ENCODE measurements at places on chromosomes 7 and 10.
A peak's percentile ranks its signal among the peaks of the same experiment; 100 is the strongest.

DNA sequence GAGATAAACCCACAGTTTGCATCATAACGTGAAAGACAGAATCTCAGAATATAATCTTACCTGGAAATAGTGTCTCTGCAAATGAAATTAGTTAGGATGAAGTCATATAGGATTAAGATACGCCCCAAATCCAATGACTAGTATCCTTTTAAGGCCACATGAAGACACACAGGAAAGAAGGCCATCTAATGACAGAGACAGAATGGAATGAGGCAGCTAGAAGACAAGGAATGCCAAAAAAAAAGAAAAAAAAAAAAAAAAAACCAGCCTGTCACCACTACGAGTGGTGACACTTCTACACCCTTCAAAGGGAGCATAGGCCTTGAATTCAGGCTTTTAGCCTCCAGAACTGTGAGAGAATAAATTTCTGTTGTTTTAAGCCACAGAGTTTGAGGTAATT, 82.9 kb downstream of the HYCC1 start:
- peak; percentile 64 for DNase-seq

DNA sequence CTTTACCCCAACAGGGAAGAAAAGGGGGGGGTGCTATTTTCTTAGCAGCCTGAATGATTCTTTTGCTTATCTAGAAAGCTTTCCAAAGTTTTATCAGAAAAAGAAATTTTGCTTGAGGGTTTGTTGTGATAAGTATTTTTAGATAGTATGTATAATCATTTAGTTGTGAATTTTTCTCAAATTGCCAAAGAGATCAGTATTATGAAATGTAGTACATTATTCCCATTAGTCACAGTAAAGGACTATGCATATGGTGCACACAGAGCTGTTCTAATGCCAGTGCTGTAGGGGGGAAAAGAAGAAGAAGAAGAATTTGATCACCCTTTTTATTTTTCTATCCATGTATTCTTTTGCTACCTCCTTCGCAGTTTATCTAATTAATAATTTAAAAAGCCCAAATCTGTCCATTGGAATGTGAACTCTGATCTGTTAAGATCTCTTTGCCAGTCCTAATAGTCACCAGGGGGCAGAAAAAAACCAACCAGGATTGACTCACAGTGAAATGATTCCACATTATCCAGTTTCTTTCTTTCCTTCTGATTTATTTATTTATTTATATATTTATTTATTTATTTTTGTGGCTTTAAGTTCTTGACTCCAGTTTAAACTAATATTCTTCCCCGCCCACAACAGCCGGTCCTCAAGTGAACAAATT, 4.7 kb downstream of the RBM20 start:
- peak; percentile 41 for DNase-seq

- no peak for DNase-seq
These were observed at the start of gene FAM107B for GRCh38 chr10:14774797-14775196. Gene FAM107B (minus strand): TSS chr10:14774897. CDS start chr10:14774663, 234 bp downstream.

DNA sequence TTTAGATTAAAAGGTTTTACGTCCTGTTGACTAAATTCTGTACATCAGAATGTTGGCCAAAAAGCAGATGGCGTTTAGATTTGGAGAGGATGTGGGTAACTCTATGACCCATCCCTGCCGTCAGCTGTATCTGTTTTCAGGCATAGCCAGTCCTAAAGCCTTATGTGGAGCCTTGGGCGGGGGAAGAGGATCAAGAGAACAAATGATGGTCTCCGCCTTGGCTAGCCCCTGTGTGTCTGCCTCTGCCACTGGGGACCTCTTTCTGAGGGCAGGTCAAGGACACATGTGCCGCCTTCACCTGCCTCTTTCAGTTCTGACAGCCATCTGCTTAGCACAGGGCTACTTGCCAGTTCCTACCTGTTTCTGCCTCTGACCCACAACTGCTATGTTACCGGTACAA, 24.1 kb downstream of the PDSS1 start:
- DNase-seq, result no peak

- peak; percentile 98 for DNase-seq
These were observed 76.7 kb upstream of the MKX start for GRCh38 chr10:27822301-27822700.

GRCh38 chr10:86199041-86199440, 167.6 kb downstream of the GRID1 start:
- DNase-seq, result no peak

GRCh38 chr10:121959671-121960070, 15.3 kb downstream of the NSMCE4A start:
- DNase-seq, result no peak

DNA sequence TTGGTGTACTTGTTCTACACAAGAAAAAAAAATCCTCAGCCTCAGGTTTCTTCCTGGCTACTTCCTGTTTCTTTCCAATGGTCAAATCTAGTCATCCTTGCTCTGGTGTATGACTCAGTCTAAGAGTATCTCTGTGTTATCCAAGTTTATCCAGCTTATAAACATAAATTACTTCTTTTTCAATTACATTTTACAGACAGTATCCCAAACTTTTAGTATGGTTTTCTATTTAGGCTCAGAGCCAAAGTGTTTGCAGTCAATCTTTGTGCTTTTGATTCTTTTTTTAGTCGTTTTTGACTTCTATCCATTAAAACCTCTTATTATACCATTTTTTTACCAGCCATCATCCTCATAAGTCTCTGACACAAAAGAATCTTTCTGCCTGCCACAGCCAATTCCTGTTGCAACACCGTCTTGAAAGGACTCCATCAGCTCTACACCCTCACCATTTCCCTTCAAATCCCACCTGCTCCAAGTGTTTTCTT, 294.6 kb downstream of the PTEN start:
- peak; percentile 93 for DNase-seq

GRCh38 chr7:130667593-130668257, 823 bp downstream of the COPG2 start:
- DNase-seq, result peak; percentile 9

- no peak for DNase-seq
These were observed 40.3 kb downstream of the TMEM178B start for GRCh38 chr7:141114029-141114664.

GRCh38 chr7:82429408-82429807, 14.2 kb downstream of the CACNA2D1 start:
- DNase-seq, result no peak

DNA sequence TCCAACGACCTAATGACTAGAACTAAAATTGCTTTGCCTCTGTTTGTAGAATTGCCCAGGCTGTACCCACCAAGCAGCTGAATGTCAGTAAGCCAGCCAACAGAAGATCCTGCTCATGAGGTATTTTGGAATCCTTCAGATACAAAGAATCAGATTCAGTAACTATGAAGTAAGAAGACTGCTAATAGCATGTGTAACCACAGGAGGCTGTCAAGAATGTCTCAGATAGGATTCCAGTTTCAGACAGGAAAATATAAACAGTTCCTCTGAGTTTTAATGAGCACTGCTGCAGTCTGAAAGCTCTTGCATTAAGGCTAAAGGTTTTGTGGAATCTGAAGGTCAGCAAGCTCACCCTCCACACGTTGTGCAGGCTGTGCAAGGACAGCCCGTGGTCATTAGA, 112.6 kb upstream of the ADAM12 start:
- peak; percentile 88 for DNase-seq

- DNase-seq, result no peak
These were observed 47.2 kb upstream of the SEMA3E start for GRCh38 chr7:83696101-83696500.
